ENCODE measurements at places on chromosomes 6 and 20.

GRCh38 chr6:18431581-18431980 lies 44.4 kb downstream of the RNF144B start:
- DNase-seq, result no peak

DNA sequence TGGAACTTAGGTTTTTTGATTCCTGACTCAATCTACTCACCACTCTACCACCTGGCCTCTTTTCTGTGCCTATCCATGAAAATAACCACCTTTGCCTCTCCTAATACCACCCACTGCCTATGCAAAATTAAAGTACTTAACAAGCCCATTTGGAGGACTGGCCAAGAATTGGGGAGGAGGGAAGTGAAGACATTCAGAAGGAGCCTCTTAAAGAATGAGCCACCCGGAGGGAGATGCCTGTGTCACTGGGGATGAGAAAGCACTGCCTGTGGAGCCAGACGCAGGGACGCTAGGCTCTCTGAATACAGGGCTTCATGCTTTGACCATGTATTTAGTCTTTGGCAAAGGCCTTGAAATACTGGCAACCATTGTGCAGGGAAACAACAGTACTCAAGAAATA lies 40.0 kb upstream of the MRPS10 start:
- DNase-seq, result no peak

- DNase-seq, result no peak
These were observed 12.9 kb downstream of the TGM2 start for GRCh38 chr20:38152175-38152620.

DNA sequence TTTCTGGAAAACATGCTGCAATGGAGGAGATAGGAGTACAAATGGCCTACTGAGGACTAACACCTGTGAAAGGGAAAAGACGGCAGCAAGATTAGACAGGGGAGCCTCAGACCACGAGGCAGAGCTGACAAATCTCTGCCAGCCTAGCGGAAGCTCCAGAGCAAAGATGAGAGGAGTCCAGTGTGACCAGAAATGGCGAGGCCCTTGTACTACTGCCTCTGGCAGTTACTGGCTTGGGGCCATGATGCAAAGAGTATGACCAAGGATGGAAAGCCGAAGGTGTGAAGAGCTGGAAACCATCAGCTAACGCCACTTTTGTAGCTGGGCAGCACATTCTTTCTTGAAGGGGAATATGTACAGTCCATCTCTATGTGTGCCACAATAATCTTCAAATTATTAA lies 55.4 kb downstream of the RALGAPA2 start:
- DNase-seq, result no peak

DNA sequence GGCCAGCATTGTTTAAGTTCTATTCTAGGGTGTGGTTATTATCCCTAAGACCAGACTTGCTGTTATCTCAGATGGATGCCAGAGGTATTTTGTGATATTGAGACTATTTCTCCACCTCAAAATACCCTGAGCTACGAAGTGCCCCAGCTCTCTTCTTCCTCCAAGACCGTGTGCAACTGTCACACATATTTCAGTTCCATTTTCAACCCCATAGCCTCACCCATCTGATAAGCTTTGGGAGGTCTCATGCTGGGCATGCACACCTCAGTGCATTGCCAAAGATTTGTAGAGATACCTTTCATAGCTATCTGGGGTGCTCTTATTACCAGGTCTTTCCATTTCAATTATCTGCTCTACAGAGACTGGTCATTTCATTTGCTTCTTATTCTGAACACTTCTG lies 815.8 kb upstream of the EYS start:
- DNase-seq, result no peak

Data from NCI-H2107 (cell line).